ENCODE measurements at places on chromosomes 6 and 20.

DNA sequence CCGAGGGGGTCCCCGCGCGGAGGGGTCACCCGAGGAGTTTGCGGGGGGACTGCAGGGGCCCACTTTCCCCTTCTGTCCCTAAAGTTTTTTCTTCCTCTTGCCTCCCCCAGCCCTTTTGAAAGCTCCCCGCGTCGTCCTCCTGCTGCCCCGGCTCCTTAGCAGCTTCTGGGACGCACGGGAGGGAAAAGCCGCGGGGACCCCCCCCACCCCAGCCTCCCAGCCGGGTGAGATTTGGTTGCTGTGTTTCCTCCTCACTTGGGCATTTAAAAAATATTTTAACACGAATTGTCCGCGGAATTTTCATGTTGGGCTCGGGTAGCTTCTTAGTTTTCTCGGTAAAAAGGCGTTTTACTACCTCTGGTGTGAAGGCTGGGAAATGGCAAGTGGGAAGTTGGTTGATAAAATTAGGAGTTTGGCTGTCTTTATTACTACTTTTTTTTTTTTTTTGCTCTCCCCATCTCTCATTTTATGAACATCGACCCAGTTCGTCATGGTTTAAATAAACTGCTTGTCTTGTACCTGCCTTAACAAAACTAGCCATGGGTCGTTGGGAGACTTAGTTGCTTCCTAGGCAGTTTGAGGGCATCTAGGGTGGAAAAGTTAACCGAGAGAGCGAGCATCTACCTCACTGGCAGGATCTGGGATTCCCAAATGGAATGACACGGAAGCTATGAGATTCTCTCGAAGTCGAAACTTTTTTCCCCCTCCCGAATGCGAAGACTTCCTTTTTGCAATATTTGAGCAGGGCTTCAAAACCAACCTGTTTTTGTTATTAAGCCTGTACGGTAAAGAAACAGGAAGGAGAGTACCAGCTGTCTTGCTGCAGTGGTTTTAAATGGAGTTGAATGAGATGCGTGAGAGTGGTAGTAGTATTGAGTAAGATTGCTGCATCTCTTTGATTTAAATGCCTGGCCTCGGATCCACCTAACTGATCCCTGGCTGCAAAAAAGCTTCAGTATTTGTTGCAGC lies 868 bp downstream of the NCOA3 start:
- DNase-seq = peak; percentile 38

- no peak for DNase-seq
Observed at GRCh38 chr20:9829835-9830234, 9.0 kb downstream of the PAK5 start.

DNA sequence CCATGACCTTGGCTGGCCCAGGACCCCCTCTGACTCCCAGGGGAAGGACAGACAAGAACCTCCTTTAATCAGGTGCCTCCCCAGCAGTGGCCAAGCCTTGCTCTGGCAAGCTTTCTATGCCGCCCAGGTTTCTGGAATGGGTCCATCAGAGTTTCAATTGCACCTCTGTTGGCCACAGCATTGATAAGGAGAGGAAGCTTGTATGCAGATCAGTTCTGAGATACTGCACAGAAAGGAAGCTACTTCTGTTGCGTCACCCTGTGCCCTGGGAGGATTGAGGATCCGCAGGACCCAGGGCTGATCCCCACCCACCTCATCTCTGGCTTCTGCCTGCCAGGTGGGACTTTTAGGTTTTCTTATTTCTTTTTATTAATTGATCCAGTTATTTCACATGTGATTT lies 167.2 kb downstream of the TFAP2C start:
- no peak for DNase-seq

GRCh38 chr6:118918329-118918725 lies 16.6 kb downstream of the MCM9 start:
- no peak for DNase-seq

GRCh38 chr20:10249822-10250221 lies 31.2 kb downstream of the SNAP25 start:
- DNase-seq = no peak

DNA sequence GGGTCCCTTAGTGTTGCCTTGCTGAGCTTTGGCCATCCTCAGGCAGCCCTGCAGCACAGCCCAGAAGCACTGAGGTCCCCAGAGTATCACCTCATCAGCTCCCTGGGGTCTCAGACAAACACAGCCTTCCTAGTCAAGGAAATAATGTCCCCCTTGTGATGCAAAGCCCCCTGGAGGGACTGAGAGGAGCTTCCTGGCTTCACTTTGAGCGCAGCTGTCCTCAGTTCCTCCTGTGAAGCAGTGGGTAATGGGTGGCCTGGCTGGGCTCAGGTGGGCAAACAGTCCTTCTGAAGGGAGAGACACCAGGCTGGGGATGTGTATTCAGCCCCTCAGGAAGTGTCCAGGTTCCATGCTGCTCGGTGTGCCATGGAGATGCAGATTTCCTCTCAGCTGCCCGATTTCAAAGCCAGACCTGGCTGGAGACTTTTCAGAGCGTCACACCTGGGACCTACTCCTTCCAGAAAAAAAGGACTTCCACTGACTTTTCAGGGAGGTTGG lies 79.2 kb upstream of the FOXA2 start:
- no peak for DNase-seq

- no peak for DNase-seq
Observed at GRCh38 chr20:24627291-24627690, 157.9 kb downstream of the SYNDIG1 start.

- no peak for DNase-seq
Observed at GRCh38 chr6:22017766-22018165, 279.1 kb downstream of the PRL start.

GRCh38 chr6:16706911-16707783 lies 54.1 kb downstream of the ATXN1 start:
- no peak for DNase-seq

DNA sequence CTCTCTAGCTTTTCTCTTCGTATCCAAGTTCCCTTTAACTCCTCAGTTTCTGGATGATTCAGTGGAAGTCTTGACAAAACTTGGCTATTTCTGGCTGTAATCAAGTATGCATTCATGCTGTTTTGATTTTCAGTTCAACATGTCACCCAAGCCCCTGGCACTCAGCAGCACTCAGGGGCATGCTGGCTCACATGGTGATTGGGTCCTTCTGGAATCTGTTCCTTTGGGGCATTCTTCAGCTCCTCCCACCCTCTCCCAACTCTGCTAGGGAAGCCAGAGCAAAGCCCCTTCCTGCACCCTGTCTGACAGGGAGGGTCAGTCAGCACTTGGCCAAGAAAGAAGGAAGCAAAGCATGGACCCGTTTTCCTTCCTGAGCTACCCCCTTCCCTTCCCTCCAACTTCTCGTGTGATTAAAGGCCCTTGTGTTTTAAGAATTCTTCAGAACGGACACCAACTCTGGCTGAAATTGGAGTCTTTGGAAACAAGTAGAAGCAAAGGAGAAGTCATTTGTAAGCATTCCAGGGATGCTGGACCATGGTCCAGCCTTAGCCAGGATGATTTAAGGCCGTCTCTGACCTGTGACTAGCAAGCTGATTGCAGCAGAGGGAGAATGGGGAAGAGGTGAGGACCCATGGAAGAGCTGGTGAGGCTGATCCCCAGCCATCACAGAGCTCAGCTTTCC lies 7.1 kb downstream of the PLEKHG1 start:
- no peak for DNase-seq

GRCh38 chr20:10909803-10910202 lies 236.0 kb upstream of the JAG1 start:
- DNase-seq = no peak

- no peak for DNase-seq
Observed at GRCh38 chr6:157861814-157862213, 38.8 kb downstream of the SNX9 start.

- DNase-seq = no peak
Observed at GRCh38 chr6:7195339-7196018, 87.7 kb downstream of the RREB1 start.

DNA sequence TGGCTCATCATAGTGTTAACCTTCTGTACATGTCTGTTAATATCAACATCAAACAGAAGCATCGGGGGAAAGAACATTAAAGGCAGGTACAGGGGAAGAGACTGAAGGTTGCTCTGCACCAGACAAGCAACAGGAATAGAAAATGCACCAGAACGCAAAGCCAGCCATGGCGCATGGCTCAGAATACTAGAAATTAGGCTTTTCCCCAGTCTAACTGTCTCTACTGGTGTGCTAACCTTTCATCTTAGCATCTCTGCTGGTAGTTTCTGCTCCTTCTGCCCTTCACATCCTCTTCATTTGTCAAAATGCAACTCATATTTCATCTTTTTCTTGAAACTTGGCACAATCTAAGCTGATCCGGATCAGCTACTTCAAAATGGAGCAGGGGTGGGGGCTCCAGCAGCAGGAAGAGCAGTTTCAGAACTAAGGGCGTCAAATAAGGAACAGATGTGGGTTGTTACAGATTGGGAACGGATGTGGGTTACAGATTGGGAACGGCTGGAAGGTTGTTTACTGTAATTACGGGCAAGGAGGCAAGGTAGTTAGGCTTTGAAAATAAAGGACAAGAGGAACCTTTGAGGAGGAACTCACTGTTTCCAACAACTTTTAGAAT lies 13.1 kb upstream of the RNASET2 start:
- DNase-seq = no peak

DNA sequence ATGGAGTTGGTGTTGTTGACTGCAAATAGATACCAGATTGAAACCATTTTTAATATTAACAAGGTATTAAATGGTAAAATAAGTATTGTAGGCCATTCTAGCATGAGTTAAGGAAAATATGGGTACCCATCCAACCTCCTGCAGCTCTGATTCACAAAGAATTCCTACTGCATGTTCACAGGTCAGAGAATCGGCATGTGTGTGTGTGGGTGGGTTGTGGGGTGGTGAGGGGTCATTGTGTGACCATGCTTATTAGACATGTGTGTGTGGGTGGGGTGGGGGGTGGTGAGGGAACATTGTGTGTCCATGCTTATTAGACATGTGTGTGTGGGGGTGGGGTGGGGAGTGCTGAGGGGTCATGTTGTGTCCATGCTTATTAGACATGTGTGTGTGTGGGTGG lies 3.2 kb downstream of the IYD start:
- DNase-seq = no peak

- DNase-seq = no peak
Observed at GRCh38 chr6:34982424-34982852, 93.4 kb downstream of the ANKS1A start.

DNA sequence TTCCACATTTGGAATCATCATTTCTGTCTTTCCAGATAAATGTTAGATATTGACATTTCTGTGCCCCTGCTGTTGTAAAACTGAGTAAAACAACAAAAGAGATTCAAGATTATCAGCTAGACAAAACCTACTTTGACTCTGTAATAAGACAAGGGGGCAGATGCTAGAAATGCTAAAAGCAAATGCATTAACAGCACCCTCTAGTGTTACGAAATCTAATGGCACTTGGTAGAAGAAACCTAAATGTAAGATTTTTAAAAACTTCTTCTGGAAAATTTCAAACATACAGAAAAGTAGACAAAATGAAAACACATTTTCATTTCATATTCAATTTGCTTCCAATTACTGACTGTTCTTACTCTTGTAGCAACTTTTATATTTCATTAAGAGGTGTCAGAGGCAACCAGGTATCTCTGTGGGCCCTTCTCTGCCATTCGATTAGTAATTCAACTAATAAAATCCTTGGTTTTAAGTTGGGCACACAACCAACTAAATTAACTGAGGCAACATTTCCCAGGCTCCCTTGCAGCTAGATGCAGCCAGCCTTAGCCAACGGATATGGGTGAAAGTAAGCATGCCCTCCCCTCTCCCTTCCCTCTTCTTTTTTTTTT lies 45.0 kb downstream of the SLC23A2 start:
- DNase-seq = no peak

GRCh38 chr6:129748212-129748900 lies 38.4 kb upstream of the ARHGAP18 start:
- no peak for DNase-seq

DNA sequence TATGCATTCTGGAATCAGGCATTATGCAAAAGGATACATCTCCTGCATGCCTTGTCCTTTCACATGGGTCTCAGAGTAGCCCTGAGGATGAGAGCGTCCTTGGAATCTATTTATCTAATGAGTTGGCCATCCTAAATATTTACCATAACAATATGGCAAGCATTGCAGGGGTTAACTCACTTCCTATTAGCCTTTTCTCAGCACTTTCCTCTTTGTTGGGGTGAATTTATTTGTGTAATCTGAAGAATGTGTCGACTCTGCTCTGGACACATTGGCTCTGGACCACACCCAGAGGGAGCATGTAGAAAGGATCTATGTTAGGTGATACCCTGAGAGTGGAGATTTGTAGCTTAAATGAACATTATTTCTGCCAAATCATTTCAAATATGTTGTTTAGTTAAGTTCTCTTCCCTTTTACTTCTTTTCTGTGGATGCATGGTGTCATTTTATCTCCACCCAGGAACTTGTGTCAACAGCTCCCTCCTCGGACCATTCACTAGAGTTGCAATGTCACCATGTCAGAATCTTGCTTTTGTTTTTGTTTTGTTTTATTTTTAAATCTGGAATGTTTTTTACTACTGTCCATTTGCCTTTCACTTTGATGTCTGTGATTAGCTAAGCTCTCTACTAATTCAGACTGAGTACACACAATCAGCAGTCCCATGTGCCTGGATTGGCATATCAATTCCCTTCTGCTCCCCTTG lies 757.0 kb upstream of the MMS22L start:
- DNase-seq = no peak

- no peak for DNase-seq
Observed at GRCh38 chr6:165204807-165205545, 104.4 kb downstream of the C6orf118 start.

GRCh38 chr6:5292154-5292553 lies 30.8 kb downstream of the FARS2 start:
- DNase-seq = no peak

DNA sequence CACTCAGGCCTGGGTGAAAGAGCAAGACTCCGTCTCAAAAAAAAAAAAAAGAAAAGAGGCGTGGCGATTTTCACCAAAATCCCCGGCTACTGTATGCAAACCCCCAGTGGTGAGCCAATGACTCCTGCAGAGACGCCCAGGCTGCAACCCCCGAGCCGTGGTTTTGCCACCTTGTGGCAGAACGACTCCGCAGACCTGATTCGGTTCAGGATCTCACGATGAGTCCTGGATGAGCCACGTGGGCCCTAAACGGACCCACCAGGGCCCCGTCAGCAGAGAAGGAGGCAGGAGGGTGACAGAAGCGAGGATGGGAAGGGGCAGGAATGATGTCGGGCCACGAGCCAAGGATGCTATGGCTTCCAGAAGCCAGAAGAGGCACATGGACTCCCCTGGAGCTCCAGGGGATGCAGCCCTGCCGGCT lies 42.5 kb downstream of the SLC2A4RG start:
- DNase-seq = no peak

- DNase-seq = no peak
Observed at GRCh38 chr6:88124925-88125557, 41.1 kb downstream of the CNR1 start.
